ENCODE measurements at places on chromosomes 6 and 20.
A peak's percentile ranks its signal among the peaks of the same experiment; 100 is the strongest.

GRCh38 chr6:37021356-37022129 lies 16.1 kb downstream of the FGD2 start:
- H3K4me1 ChIP-seq, result peaks cover 21% of the 10 kb centered on the region
- H3K27me3 ChIP-seq, result no peaks in the 10 kb centered on the region
- no peaks in the 10 kb centered on the region for H3K36me3 ChIP-seq
- peak; percentile 62 for DNase-seq

DNA sequence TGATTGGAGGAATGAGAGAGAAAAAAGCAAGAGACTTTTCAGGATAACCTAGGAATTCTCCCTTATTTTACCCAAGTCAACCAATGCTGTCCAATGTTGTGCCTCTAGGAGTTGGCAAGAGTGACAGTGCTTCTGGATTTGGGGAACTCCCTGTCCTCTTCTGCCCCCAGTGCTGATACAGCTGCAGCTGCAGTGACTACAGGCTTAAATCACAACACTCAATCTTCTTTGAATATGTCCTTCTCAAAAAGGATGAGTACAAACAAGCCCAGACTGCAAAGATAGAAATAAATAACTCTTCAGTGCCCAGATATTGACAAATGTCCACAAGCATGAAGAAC lies 141.0 kb upstream of the COL21A1 start:
- DNase-seq, result no peak
- no peaks in the 10 kb centered on the region for H3K36me3 ChIP-seq
- H3K4me3 ChIP-seq, result no peak overlapping the region

DNA sequence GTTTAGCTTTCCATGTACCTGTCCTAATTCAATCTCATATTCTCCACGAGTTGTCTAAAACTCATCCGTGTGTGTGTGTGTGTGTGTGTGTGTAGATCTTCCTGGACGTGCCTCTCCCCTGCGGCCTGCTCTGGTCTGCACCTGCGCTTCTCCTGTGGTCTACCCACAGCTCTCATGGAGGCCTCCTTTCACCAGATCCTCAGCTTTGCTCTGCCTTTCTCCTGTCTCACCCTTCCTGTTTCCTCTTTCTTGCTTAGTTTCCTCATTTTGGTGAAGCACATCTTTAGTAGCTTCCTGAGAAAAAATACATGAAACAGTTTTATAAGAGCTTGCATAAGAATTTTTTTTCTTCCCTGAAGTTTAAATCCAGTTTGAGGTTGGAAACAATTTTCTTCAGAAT lies 18.1 kb downstream of the SLX4IP start:
- no peaks in the 10 kb centered on the region for H3K36me3 ChIP-seq
- no peak overlapping the region for H3K27ac ChIP-seq
- no peak for DNase-seq
- no peaks in the 10 kb centered on the region for H3K27me3 ChIP-seq
- no peak overlapping the region for H3K4me3 ChIP-seq

DNA sequence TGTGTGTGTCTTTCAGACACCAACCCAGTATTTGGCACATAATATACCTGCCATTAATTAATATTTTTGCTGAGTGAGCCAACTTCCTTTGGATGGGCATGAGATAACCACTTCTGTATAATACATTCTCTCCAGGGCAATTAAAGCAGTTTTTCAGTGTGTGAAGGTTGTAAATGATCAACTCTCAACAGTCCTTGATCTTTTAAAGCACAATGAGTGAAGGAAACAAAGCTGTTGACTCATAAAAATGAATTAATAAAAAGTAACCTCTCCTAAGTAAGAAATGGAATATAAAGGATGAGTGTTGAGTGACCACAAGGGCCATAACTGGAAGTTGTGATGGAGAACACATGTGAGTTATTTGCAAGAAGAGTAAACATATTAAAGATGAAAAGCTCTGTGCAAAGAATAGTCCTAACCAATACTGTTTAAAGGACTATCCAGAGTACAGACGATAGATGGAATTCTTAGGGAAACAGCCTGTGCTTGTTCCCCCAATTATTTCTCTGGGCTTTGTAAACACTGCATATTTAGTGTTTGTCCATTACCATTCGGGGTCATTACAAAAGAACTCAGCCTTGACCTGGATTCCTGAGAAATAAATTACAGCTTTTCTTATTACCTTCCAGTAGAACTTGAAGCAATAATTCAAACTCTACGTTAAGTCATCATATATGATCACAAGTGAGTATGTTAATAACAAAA lies 446.2 kb downstream of the PLCB1 start:
- H3K27ac ChIP-seq, result no peak overlapping the region
- no peaks in the 10 kb centered on the region for H3K27me3 ChIP-seq
- H3K4me1 ChIP-seq, result no peaks in the 10 kb centered on the region
- no peak overlapping the region for H3K4me3 ChIP-seq
- DNase-seq, result no peak
- H3K36me3 ChIP-seq, result no peaks in the 10 kb centered on the region

DNA sequence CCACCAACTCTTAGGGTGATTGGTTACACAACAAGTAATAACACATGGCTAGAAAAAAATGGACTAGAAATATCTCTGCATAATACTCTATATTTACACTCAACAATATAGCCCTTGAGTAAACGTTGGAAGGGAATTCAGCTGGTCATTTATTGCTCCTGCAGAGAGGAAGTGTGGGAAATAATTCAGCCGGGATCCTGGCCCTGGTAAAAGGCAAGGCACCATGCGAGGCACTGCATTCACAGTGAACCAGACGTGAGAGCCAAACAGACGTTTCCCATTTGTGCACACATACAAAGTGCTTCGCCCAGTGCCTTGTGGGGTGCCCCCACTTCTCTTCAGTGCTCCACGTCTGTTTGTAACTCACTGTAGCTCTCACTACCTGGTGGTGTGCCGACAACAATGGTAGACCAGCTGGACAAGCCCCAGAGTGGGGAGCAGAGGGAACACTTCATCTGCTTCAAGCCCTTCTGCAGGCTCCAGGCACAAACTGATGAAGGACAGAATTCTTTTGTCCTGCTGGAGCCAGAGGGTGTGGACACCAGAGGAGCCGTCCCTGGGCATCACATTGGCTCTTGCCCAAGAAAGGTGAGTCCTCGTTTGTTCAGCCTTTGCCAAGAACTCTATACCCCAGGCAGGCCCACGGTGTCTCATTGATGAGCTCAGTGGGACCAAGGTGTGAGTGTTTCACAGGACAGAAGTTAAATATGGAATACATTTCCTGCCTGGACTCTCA lies 18.8 kb downstream of the SYNDIG1 start:
- no peak for DNase-seq
- no peak overlapping the region for H3K4me3 ChIP-seq
- H3K27me3 ChIP-seq, result peaks cover 4% of the 10 kb centered on the region
- H3K27ac ChIP-seq, result no peak overlapping the region
- H3K4me1 ChIP-seq, result no peaks in the 10 kb centered on the region
- H3K36me3 ChIP-seq, result peaks cover 4% of the 10 kb centered on the region

DNA sequence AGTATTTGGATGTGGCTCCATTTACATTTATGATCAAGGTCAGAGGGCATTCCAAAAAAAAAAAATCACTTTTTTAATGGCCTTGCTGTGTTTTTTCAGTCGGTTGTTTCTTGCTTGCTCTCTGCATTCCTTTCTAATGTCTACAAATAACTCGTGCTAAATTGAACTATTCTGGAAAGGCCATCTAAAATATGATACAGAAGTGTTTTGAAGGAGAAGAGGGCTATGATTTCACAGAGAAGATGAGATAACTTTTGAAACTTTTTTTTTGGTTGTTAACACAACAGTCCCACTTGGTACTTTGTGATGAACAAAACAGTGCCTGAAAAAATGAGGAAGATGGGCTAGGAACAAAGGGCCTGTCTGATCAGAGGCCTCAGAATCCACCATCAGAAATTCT lies 156.1 kb upstream of the SMLR1 start:
- no peaks in the 10 kb centered on the region for H3K4me1 ChIP-seq
- DNase-seq, result no peak
- H3K36me3 ChIP-seq, result no peaks in the 10 kb centered on the region
- H3K27me3 ChIP-seq, result no peaks in the 10 kb centered on the region
- H3K27ac ChIP-seq, result no peak overlapping the region

GRCh38 chr20:38112930-38113294 lies 52.2 kb downstream of the TGM2 start:
- peaks cover 4% of the 10 kb centered on the region for H3K4me1 ChIP-seq
- H3K27me3 ChIP-seq, result no peaks in the 10 kb centered on the region
- DNase-seq, result no peak
- no peaks in the 10 kb centered on the region for H3K36me3 ChIP-seq
- no peak overlapping the region for H3K27ac ChIP-seq

GRCh38 chr6:165702669-165703068 lies 39.6 kb upstream of the PDE10A start:
- no peak for DNase-seq
- peak overlapping the region; percentile 63 for H3K27ac ChIP-seq
- peaks cover 17% of the 10 kb centered on the region for H3K4me1 ChIP-seq
- H3K4me3 ChIP-seq, result no peak overlapping the region
- no peaks in the 10 kb centered on the region for H3K36me3 ChIP-seq

- H3K36me3 ChIP-seq, result peaks cover 17% of the 10 kb centered on the region
- H3K27me3 ChIP-seq, result no peaks in the 10 kb centered on the region
- no peak for DNase-seq
- H3K4me3 ChIP-seq, result no peak overlapping the region
- H3K27ac ChIP-seq, result no peak overlapping the region
- peaks cover 19% of the 10 kb centered on the region for H3K4me1 ChIP-seq
These were observed 8.3 kb downstream of the AGPAT4 start for GRCh38 chr6:161265554-161265953.

DNA sequence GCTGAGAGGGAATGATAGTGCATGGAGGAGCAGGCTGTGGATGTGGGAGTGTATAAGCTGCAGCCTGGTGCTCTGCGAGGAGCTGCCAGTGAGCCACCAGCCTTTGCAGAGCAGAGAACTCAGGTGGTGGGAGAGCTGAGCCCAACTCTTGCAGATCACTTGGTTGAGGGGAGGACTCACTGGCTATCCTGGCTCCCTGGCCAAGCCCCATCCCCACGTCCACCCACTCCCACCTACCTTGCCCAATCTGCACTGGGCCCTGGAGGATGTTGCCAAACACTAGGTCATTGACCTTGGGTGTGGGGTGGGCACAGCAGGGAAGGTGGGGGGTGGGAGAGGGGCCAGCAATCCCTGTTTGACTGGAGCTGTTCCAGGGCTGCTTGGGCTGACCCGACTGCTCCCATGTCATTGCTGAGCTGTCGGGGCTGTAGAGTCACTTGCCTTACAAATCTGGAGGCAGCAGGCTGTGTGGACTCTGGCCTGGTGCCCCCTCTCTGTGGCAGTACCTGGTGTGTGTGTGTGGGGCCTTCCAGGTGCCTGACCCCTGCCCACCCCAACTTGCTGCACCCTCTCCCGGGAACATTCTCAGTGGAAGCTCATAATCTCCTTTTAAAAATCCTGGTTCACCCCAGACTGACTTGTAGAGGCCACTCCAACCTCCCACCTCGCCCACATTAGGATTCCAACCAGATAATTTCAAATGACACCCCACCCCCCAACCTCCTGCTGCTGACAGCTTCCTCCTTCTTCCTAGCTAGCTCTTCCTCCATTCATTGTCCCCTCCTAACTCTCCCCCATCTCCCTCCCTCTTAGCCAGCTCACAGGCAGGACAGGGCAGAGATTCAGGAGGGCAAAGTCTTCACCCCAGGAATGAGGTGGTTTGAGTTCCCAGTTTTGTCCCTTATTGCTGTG lies 162.3 kb downstream of the MRPL14 start:
- DNase-seq, result no peak
- peaks cover 4% of the 10 kb centered on the region for H3K27me3 ChIP-seq
- no peak overlapping the region for H3K27ac ChIP-seq
- H3K4me1 ChIP-seq, result peaks cover 2% of the 10 kb centered on the region

DNA sequence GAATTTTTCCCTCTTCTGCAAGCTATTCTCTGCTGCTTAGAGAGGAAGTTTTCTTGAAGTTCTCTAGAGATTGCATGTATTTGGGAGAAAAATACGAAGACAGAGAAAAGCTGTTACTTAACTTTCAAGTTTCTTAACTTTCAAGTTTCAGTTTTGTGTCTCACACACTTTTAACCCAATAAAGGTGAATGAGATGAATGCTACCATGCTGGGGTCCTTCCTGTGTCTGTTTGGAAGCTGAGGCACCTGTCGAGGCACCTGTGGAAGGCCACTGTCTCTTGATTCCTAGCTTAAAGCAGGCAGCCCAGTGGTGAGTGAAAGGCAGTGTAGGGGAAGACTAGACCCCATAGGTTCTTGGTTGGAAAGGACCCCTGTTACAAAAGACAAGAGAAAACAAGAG lies 372.8 kb upstream of the JARID2 start:
- no peak overlapping the region for H3K27ac ChIP-seq
- H3K4me1 ChIP-seq, result peaks cover 5% of the 10 kb centered on the region
- no peak overlapping the region for H3K4me3 ChIP-seq
- no peaks in the 10 kb centered on the region for H3K36me3 ChIP-seq
- no peaks in the 10 kb centered on the region for H3K27me3 ChIP-seq
- DNase-seq, result no peak

DNA sequence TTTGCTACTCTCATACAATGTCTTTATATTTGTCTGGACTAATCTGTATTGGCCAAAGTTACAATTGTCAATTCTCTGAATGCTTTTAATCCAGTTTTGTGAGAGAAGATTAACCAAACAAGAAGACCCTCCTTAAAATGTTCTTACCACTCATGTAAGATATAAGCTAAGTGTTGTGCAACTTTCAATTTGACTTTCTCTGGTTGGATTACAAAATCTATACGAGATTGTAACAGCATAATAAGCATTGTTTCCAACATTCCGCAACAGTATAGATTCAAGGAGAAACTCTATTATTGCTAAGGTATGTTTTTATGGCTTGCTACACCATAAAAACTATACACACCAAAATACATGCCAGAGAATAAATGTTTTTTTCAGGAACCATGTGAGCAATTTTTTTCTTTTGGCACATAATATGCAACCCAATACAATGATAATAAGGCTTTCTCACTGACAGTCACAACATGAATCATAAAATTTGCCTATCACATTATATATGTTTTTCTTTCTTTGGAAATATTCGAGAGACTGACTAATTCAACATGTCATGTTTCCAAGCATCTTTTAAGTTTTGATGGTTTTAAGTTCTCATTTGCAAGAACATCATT lies 12.2 kb upstream of the TRPC4AP start:
- H3K4me3 ChIP-seq, result no peak overlapping the region
- no peaks in the 10 kb centered on the region for H3K4me1 ChIP-seq
- DNase-seq, result no peak
- peaks cover 3% of the 10 kb centered on the region for H3K36me3 ChIP-seq

GRCh38 chr6:35583893-35584688 lies 71.4 kb upstream of the TULP1 start:
- peaks cover under 1% of the 10 kb centered on the region for H3K36me3 ChIP-seq
- H3K27ac ChIP-seq, result no peak overlapping the region
- no peak overlapping the region for H3K4me3 ChIP-seq
- DNase-seq, result peak; percentile 75
- H3K4me1 ChIP-seq, result no peaks in the 10 kb centered on the region

GRCh38 chr20:9121211-9121610 lies 52.3 kb downstream of the PLCB4 start:
- peaks cover 4% of the 10 kb centered on the region for H3K4me1 ChIP-seq
- H3K4me3 ChIP-seq, result no peak overlapping the region
- no peak for DNase-seq

DNA sequence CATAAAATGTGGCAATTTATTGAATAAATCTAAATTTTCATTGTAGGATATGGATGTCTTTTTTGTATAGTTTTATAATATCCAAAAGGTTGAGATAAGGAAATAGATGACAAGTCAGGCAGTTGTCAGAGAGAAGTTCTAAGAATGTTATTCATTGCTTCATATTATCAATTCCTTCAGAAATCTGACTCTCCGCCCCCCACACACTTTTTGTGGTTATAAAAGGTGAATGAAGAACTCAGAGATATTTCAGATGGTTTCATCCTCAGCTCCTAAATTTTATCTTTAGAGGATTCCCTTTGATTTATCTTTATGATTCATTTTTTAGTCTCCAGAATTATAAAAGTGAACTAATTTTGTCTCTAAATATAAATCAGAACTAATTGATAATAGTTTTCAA lies 136.1 kb upstream of the NOX3 start:
- H3K4me1 ChIP-seq, result no peaks in the 10 kb centered on the region
- H3K36me3 ChIP-seq, result no peaks in the 10 kb centered on the region
- H3K27me3 ChIP-seq, result no peaks in the 10 kb centered on the region
- H3K27ac ChIP-seq, result no peak overlapping the region
- no peak overlapping the region for H3K4me3 ChIP-seq

Measured in mesenchymal stem cell (in vitro differentiated cells and primary cell).